ENCODE measurements at places on chromosomes 16 and 17.
A peak's percentile ranks its signal among the peaks of the same experiment; 100 is the strongest.

- DNase-seq: no peak
These were observed 24.6 kb downstream of the HIGD1B start for GRCh38 chr17:44872131-44872768.

DNA sequence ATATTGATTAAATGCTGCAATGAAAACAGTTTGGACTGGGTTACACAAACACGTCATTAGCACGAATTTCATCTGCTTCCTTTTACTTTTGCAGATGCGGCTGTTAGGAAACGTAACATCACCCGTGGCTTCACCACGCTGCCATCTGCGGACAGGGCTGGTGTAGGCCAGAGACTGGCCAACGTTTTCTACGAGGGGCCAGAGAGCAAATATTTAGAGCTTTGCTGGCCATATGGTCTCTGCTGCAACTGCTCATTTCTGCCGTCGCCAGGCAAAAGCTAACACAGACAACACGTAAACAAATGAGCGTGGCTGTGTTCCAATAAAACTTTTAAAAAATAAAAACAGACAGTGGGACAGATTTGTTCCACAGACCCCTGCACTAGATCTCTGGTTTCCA lies 96.6 kb downstream of the ENGASE start:
- DNase-seq: no peak

DNA sequence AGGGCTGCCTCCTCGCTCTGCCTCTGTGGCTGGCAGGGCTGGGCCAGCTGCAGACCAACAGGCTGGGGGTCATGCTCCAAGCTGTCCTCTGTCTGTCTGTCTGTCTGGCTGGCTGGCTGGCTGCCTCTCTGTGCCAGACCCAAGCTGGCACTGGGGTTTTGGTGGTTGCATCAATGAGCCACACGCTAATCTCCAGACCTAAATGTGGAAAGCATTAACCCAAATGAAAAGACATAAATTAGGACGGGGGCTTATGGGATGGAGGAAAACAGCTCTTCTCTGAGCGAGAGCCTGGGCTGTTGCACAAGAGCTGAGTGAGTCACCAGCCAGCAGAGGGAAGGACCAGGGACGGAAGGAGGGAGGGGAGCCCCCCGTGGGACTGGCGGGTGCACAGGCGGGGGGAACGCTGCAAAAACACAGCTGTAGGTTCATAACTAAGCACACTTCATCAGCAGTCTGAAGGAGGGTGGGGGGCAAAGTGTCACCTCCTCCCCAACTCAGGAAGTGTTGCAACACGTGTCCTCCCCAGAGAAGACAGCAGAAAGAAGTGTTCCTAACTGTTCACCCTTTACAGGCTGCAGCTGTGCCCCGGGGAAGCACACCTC lies 83.4 kb downstream of the GAS7 start:
- DNase-seq: peak; percentile 71

DNA sequence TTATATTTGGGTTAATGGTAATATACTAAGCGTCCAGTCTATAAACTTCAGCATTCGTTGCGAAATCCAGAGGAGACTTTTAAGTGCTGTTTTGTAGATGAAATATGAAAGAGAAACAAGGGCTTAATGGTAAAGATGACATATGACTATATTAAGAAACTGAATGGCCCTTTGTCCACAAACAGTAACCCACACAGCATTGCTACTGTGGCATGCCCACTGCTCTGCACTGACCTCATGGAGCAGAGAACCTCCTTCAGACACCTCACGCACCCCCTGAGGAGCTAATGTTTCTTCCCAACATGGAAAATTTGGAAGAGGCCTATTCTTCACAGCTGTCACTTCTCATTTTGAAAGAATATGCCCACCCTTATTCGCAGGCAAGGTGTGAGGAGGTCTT lies 26.7 kb downstream of the ASPA start:
- no peak for DNase-seq

- no peak for DNase-seq
These were observed 138.9 kb downstream of the SEC14L1 start for GRCh38 chr17:77279448-77280303.

- no peak for DNase-seq
These were observed 6.1 kb upstream of the EFTUD2 start for GRCh38 chr17:44905006-44906000.

- DNase-seq: no peak
These were observed 812 bp upstream of the MYOCD start for GRCh38 chr17:12664894-12665262.

DNA sequence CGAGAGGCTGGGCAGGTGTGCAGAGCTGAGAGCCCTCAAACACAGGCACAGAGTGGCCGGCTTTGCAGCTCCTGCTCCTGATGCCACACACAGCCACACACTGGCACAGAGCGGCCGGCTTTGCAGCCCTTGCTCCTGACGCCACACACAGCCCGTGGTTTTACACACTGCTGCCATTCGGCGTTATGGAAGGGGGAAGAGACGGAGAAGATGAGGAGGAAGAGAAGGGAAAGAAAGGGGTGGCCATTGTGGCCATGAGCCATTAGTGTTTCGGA lies 26.8 kb downstream of the WSCD1 start:
- DNase-seq: no peak

DNA sequence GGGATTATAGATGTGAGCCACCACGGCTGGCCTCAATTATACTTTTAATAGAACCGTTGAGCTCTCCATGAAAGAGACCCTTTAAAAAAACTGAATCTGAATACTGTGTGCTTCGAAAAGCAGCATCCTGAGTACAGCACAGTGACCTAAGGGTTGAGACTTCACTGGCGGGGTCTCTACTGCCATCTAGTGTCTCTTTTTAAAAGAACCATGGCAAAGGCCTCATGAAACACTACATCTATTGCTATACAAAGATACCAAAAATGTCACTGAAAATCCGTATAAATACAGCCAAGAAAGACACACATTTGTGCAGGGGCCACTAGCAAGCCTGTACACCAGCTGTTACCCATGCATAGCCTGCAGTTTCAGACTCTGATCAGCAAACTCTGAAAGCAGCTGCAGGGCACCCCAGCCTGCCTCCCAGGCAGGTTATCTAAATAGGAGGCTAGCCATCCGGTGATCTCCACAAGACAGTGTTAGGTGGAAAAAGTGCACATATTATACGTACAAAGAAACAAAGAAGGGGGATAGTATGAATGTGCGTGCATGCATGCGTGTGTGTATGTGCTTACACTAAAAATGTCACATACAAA lies 35.3 kb downstream of the NPLOC4 start:
- DNase-seq: no peak

GRCh38 chr17:18120461-18121017 lies 12.0 kb downstream of the MYO15A start:
- DNase-seq: no peak

GRCh38 chr16:85677383-85677967 lies 11.3 kb downstream of the GINS2 start:
- DNase-seq: no peak

GRCh38 chr16:2785101-2785991 lies 2.0 kb downstream of the PRSS33 start:
- peak; percentile 30 for DNase-seq

DNA sequence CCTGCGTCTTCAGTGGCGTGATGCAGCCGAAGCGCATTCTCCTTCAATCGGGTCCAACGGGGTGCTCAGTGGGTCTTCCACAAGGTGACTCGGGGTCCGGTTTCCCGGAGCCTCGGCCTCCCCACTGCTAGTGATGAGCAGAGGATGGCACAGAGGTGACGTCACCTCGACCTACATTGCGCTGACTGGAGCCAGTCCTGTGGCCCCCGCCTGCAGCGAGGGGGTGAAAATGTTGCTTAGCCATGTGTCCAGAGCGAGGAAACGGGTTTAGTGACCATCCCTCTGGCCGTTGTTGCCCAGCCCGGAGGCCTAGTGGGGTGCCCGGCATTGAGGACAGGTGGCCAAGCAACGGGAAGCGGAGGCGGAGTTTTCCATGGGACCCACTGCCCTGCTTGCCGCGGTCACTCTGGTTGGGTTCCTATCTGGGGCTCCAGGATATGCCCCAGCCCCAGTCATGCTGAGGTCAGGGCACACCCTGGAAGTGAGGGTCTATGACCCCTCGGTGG lies 190.6 kb upstream of the CIBAR2 start:
- DNase-seq: no peak

GRCh38 chr17:75565066-75565465 lies 22.5 kb upstream of the MYO15B start:
- no peak for DNase-seq

- DNase-seq: no peak
These were observed 98.9 kb upstream of the GSE1 start for GRCh38 chr16:85514295-85514597.

GRCh38 chr16:17238285-17239028 lies 232.3 kb downstream of the XYLT1 start:
- DNase-seq: no peak

DNA sequence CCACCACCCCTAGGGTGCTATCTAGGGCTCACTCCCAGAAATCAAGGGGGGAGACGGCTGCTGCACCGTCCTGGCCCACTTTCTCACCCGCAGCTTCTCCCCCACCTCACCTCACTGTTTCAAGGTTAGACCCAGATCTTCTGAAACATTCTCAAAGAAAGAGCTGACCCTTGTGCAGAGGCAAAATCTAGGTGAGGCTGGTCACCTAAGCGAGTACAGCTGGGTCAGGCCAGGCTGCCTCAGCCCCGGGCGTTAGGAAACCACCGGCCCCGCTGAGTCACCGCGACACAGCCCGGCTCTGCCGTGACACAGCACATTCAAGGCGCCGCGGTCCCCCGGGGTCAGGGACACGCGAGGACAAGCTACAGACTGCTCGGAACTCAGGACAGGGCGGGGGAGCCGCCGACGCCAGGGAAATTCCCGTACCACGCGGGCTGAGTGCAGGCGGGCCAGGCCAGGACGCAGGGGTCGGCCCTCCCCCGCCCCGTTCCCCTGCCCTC lies 27.1 kb downstream of the GNPTG start:
- peak; percentile 55 for DNase-seq

DNA sequence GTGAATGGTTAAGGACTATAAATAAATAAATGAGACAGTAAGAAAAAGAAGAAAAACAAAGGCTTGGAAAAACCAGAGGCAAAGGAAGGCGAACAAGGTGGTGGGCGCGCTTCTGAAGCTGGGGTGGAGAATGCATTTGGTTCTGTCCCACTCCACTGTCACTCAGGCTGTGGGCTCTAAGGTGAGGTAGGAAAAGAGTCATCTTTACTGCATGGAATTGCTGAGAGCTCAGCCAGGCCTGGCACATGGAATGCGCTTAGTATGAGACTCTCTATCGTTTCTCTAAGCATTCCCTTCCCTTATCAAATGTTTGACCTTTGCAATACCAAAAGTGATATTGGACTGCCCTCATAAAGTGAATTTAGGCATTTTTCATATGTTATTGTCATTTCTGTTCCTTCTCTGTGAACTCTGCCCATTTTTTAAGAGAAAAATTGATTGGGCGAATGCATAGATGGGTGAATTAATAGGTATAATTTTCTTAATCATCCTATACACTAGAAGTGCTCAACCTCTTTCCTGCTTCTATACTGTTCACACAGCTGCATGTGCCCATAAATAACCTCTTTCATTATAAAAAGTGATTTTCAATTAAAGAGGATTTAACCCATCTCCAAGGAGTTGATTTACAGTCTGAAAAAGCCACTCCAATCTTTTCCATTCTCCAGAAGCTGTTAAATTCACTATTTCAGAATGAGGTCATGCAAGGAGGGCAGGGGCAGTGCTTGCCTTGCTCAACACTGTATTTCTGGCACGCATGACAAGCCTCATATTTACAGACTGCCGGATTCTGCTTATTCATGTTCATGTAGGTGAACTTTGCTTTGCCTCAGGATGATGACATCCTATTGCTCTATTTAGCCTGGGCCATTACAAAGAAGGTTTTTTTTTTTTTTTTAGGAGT lies 87.7 kb downstream of the MYH10 start:
- no peak for DNase-seq

DNA sequence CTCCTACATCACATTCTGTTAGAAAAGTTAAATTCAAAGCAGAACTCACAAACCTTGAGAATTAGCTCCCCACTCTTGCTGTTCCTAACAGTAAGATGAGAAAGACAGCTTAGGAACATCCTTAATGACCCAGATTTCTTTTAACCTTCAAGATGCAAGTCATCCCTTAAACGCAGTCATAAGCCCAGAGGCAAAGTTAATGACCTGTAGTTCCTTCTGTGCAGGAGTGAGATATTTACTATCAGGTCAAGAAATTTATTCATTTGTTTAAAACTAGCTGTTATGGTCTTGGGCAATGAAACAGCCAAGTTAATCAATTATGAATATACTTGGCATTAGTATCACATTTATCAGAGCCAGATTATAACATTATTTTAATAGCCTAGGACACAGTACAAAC lies 37.1 kb downstream of the NXPH3 start:
- DNase-seq: no peak

GRCh38 chr16:58507195-58507962 lies 7.4 kb downstream of the NDRG4 start:
- DNase-seq: no peak

GRCh38 chr17:17382971-17383370 lies 79.8 kb downstream of the NT5M start:
- DNase-seq: no peak

DNA sequence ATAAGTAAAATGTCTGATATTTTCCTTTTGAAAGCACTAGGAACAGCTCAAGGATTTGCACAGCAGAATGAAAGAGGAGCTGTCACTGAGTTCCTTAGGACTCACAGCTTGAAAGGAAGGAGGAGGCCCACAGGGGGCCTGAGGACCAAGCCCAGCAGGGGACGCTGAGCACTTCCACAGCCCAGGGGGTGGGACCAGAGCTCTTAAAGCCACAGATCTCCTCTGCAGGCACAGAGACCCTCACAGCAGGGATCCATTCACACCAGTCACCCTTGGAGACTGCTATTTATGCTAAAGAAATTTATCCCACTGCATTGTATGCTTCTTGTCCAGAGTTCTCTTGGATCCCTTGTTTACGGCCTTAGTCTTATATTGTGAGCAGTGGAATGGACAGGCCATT lies 253.3 kb downstream of the STX8 start:
- DNase-seq: no peak

- no peak for DNase-seq
These were observed 42.0 kb downstream of the CDK5R1 start for GRCh38 chr17:32528825-32529224.

DNA sequence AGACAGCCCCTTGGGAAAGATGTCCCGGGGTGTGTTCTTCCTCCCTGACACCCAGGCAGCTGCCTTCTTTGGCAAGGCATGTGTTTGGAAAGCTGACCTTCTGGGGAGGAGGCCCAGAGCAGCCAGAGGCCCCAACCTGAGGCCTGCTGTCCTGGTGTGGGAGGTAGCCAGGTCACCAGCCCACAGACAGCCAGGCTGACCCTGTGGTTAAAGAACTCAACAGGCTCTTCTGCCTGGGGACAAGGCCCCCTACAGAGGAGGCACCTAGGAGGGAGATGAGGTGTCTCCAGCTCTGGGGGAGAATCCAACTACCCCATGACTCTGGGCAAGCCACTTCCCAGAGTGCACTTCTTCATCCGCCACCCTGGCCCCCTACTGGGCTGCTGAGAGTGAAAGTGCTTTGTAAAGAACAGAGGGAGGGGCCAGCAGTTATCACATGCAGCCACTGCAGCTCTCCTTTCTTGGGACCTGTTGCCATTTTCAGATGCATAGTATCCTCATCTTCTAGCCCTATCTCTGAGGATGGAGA lies 13.1 kb upstream of the SREBF1 start:
- DNase-seq: peak; percentile 37

- DNase-seq: no peak
These were observed 46.0 kb downstream of the SDK2 start for GRCh38 chr17:73598212-73598611.

- peak; percentile 29 for DNase-seq
These were observed 23.6 kb upstream of the ABR start for GRCh38 chr17:1203111-1203966.

Data from stimulated activated CD8-positive, alpha-beta memory T cell treated with anti-CD3 and anti-CD28 coated beads, Interleukin-12 subunit alpha, Interleukin-12 subunit beta, amount 100 ng/mL, for 4 hours (primary cell).